Activated CD4-positive, alpha-beta T cell treated with anti-CD3 and anti-CD28 coated beads, Interleukin-2, amount 50 U/mL, for 4 hours (primary cell): ENCODE measurements at places on chromosomes 3 and 15.

GRCh38 chr3:66486202-66486601 lies 14.6 kb downstream of the LRIG1 start:
- DNase-seq: no peak

DNA sequence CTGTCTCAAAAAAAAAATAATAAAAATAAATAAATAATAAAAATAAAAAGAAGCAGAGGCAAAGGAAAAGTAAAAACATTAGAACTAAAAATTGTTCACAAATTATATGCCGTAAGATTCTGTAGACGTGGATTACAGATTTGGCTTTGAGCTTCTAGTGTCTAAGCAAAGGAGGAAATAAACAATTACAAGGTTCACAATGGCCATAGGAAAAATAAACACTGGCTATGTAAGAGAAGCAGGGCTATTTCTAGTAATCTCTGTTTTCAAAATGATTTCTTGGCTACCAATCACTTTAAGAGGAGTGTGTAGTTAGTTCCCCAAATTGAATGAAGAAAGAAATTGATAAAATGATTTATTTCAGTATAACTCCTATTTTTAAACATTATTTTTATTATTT lies 54.5 kb downstream of the TMEM41A start:
- DNase-seq: no peak

- no peak for DNase-seq
Measured at GRCh38 chr15:63156086-63156710, 1.1 kb downstream of the RPS27L start.

DNA sequence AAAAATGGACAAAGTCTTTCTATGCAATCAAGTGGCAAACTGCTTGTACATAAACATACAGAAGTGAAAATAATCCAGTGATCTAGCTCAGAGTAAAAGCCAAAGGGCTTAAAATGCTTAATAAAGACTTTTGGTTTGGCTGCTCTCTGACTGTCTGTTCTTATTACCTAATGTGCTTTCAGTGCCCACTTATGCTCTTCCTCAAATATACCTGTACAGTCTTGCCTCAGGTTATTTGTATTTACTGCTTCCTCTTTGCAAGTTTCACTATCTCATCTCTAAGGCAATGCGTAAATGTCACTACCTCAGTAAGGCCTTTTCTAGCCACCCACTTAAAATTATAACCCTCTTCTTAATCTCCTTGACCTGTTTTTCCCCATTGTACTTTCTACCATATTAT lies 171.8 kb downstream of the EPHA6 start:
- no peak for DNase-seq

DNA sequence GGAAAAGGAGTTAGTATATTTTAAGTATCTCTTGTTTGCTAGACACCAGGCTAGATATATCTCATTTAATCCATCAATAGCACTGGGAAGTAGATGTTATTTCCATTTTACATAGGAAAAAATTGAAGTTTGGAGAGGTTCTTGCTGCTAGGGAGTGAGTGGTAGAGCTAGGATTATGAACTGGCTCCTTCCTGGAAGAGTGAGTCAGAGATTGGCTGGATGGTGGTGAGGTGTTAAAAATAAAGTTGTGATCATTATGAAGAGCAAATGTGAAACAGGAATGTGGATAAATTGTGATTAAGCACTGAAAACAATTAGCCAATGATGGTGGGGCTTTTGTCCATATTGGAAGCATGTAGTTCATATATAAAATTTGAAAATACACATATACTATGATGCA lies 234.2 kb downstream of the WNT5A start:
- DNase-seq: no peak

DNA sequence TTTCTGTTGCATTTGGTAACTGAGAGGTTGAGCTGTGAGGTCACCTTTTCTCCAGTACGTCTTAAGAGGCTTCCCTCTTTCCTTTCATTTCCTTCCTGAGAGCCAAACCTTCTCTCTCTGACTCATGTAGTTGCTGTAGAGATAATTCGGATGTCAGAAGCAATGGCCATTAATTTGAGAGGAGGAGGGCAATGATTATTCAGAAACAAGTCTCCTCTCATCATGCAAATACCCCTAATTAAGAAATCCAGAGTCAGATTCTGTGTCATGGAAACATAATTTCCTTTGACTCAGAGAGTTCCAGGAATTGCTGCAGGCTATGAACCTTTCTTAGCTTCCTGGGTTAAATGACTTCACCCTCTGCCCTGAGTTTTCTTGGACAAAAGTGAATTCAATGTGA lies 59.0 kb upstream of the GSK3B start:
- DNase-seq: no peak

- no peak for DNase-seq
Measured at GRCh38 chr3:10615715-10616114, 110.3 kb upstream of the ATP2B2 start.

DNA sequence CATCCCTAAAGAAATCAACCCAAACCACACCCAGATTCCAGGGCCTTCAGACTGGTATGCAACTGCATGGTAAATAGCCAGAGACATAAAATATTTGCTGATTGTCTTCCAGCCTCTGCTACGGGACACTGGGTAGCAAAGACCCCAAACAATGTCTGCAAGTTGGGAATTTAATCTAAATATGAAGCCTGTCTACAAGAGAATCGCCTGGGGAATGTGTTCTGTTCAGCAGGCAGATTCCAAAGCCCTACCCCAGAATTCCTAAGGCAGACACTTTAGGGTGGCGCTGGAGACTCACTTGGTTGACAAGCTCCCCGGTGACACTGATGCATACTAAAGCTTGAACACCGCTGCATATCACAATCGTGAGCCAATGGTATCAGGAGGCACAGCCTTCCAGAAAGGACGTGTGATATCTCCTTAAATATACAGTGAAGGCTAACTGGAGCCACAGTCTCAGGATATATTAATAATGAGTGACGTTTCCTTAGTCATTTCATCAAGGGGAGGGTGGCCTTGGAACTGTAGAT lies 684.1 kb downstream of the NTRK3 start:
- DNase-seq: no peak
